Renal cortical epithelial cell (primary cell): ENCODE measurements at places on chromosomes 5 and 9. TPM values are rescaled to one million over a fixed set of nuclear protein-coding genes. Genes with fewer than 3 reads are reported as not detected.

GABRA1 gene
- not detected in 2 replicates for total RNA-seq

SPATA31A6 gene
- total RNA-seq, result not detected in 2 replicates

IFNA13 gene
- total RNA-seq, result not detected in 2 replicates

CCL27 gene
- not detected in 2 replicates for total RNA-seq

OTP gene
- total RNA-seq, result not detected in 2 replicates

PTBP3 gene
- total RNA-seq, result 111 and 133 TPM in 2 replicates

OMD gene
- total RNA-seq, result not detected in 2 replicates

ENHO gene
- total RNA-seq, result 0.30 TPM in 1 of 2 replicates, not detected in the other

PCDHGA1 gene
- under 0.01 and 0.80 TPM in 2 replicates for total RNA-seq

GRCh38 chr9:126317513-126317912 lies 9.1 kb upstream of the MVB12B start:
- DNase-seq, result peak; percentile 3

DNA sequence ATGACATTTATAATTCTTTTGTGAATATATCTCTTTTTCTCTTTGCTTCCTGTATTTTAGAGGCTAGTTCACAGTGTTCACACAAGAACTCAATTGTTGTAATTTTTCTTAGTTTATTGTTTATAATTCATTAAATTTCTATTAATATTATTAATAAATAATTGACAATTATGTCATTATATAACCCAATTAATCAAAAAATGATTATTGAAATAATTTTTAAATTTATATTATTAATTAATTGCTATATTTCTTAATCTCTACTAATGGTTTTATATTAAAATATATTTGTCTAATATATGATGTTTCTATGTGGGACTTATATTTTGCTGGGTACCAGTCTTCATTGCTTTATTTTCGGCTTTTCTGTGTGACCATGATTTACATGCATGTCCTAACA lies 618.4 kb downstream of the CDH9 start:
- no peak for DNase-seq

DNA sequence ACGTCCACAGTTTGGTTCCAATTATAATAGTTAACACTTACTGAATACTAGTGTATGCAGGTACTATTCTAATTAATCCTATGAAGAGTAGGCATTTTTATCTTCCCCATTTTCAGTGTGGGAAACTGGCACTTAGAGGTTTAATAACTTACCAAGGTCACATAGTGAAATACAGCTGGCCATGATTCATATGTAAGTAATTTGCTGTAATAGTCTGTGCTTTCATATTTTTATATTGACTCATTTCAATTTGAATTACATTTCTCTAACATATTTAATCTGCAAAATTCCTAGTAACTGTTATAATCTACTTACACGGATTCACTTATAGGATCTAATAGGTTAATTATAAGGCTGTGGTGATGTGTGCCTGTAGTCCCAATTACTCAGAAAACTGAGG lies 19.4 kb downstream of the CCNH start:
- DNase-seq, result peak; percentile 93

GRCh38 chr5:102713682-102714231 lies 41.3 kb upstream of the PAM start:
- DNase-seq, result peak; percentile 81

DNA sequence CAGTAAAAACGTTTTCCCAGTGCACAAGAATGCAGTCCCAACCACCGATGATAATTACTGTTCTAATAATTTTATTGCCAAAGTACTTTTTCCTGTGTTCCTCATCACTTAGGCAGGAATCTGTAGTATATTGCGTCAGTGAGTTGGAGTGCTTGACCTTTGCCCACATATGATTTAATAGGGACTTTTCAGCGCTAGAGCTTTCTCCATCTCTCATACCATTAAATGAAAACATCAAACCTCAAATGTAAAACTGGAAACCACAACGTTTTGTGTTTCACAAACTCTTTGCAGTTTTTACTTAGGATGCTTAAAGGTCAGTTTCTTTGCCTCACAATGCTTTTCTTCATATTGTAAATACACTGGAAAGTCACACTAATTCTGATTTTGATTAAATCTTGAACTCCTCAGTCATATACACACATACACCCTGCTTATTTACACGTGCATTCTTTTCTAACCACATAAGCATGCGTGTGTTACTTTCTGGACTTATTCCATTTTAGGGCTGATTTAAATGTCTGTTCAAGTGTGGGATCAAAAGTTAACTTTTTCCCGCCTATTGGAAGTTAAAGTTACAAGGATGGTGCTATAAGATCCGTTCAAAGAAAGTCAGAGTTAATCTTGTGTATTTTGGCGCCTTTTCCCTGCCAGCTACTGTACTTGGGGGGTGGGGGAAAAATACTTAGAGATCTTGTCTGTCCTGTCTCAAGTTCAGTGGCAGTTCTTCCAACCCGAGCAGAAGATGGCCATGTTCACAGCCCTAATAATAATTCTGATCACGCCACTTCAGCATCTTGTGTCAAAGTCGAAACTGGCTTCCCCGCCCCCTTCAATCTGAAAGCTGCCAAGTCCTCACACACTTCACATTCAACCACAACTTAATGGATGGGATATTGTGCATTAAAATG lies 6.6 kb upstream of the NFIB start:
- DNase-seq, result peak; percentile 85

DNA sequence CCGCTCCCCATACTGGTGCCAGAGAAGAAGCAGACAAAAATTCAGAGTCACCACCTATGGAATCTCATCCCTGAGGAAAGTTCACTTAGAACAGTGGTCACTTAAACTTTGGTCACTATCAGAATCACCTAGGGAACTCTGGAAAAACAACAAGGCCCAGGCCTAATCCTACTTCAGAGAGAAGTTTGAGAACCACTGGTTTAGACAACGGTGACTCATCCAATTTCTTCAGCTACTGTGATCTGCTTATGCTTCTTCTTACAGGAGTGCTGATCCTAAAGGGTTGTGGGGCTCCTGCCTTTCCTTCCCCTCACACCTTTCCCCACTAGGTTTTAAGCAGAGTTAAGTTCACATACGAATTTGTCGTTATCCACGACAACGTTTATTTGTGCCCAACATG lies 194.7 kb upstream of the KLF4 start:
- DNase-seq, result peak; percentile 47

GRCh38 chr9:115200711-115201505 lies 83.0 kb upstream of the TNC start:
- peak; percentile 70 for DNase-seq

DNA sequence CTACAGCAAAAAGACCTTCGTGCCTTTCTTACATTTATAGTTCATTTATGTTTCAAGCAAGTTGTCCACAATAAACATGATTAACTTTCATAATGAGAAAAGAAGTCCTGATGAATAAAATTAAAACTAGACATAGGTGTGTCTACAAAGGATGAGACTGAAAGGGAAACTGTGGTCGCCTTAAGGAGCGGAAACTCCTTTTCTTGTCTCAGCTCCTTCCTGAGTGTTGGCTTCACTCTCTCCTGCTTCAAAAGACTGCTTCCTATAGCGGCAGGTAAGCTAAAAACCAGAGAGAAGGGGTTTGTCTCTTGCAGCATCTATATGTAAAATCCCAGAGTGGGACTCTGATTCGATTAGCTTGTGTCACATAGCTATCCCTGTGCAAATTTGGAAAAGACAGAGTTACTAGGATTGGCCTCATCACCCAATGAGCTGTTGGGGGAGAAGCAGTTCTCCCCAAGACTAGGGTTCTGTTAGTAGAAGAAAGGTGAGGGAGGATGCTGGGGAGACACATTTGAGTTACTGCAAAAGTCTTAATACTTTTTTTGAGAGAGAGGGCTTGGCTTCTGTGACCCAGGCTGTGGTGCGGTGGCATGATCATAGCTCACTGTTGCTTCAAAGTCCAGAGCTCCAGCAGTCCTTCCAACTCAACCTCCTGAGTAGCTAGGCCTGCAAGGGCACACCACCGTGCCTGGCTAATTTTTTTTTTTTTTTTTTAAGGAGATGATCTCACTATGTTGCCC lies 16.8 kb upstream of the CTSL start:
- DNase-seq, result no peak

DNA sequence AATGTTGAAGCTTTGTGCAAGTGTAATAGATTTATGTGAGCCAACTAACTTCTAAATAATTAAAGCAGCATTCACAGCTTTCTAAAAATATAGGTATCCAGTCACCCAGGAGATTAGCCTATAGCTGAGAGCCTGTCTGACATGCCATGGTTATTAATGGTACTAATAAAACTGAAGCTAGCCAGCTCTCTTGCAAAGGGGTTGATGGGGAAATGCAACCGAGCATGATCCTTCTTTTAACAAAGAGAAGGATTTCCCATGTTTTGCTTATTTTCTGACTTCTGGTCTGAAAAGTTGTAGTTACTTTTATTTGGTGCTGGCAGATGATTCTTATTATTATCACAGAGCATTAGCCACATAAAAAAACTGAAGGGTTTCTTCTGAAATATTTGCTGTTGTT lies 488.7 kb upstream of the CYLC2 start:
- DNase-seq, result no peak

- DNase-seq, result peak; percentile 84
Measured at GRCh38 chr9:88732128-88732527, 197.2 kb downstream of the NXNL2 start.

DNA sequence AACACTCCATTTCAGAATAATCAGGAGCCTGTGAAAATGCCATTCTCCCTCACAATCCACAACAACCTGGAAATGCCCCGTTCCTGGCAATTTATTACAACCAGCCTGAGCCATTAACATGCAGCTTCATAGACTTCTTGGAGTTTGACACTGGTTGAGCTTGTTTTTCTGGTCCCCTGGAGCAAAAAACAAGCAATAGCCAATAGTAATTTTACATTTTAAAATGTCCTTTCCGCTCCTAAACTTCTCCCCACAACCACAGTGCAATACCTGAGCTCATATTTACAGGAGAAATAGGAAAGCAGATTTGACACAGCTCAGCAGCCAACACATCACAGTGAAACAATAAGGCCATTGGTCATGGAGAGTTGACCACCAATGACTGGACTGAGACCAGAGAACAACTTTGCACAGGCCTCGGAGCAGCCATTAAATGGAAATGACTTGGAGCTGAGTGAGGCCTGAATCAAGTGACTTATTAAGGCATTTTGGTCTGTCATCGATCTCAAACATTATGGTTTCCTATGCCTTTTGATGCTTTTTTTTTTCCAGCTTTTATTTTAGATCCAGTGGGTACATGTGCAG lies 73.0 kb downstream of the ENC1 start:
- DNase-seq, result peak; percentile 84

DNA sequence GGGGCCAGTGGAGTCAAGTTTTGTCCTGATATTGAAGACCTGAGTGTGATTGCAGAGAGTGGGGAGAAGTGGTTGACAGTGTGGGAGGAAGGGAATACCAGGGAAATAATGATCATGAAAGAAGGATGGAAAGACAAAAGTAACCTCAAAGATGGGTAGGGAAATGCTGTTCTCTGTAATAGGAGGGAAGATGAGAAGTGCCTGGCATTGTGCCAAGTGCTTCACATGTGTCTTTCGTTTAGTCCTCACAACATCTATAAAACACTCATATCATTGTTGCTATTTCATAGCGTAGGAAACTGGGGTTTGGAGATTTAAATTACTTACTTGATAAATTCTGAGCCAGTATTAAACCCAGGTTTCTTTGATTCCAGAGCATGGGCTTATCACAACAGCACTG lies 472.3 kb downstream of the LRRC70 start:
- DNase-seq, result no peak

- peak; percentile 84 for DNase-seq
Measured at GRCh38 chr5:42851481-42851880, 39.8 kb upstream of the SELENOP start.

DNA sequence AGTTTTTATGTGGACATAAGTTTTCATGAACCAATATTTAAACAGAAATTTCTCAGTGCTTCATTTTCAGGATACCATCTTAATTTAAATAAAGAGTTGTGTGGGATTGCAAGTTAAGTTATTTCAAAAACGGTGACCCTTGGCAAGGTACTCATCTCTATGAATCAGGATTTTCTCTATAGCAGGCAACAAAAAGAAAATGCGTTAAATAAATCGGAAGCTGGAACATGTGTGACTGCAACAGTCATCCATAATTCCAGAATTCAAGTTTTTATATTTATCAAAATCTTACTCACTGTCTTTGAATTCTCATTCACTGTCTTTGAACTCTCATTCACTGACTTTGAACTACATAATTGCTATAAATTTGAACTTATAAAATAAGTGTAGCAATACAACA lies 5.8 kb upstream of the RECK start:
- no peak for DNase-seq

DNA sequence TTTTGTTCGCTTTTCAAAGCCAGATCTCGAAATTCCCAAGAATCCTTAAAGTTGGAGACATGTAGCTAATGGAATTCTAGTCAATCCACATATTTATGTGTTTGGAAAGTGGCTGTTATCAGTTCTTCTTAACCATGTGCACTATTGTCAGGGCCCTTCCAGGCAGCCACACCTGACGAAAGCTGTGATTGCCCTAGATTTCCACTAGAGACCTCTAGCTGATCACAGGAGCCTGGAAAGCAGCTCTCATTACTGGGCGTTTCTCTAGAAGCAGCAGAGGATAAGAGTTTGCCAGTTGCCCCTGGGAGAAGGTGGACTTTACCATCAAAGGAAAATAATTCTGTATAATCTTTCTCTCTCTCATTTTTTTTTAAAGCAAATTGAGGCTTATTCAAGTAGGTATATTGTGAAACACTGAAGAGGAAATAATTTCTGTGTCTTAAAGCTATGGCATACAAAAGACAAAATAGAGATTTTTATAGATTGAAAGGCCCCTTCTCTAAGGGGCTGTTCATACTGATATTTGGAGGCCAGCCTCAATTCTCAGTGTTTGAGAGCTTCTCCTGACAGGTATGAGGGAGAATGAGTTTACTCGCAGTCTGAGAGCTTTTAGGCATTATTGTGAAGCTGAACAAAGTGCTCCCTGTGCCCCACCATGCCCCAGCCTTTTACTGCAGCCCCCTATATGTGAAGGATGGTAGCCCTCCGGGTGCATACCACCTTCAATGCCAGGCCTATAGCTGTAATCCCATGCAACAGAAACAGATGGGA lies 405.4 kb upstream of the ACTBL2 start:
- DNase-seq, result peak; percentile 80

DNA sequence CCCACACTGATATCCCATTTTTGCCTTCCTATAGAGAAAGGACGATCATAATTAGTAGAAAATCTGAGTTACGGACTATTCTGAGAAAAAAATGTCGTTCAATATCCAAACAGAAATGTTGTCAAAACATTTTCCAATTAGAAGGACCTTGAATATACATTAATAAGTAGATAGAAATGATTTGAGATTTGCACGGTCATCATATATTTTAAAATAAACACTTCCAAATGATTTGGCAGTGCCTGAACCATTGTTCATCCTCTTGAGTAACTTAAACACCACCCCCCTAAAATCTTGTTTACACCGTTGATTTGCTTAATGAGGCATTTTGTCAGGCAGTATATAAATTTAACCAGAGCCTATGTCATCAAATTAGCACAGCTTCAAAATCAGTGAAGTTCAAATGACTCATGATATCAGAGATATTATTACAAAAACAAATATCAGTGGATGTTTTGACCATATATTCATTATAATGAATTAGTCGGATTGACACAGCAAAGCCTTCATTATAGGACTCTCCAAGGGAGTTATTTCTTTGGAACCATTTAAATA lies 105.0 kb downstream of the ACTL7B start:
- no peak for DNase-seq

GRCh38 chr5:106543330-106543729 lies 1127.4 kb downstream of the EFNA5 start:
- no peak for DNase-seq
